ENCODE measurements at places on chromosomes 7 and 10.

- no peak for DNase-seq
Observed at GRCh38 chr10:7559386-7559785, 107.4 kb downstream of the ITIH5 start.

DNA sequence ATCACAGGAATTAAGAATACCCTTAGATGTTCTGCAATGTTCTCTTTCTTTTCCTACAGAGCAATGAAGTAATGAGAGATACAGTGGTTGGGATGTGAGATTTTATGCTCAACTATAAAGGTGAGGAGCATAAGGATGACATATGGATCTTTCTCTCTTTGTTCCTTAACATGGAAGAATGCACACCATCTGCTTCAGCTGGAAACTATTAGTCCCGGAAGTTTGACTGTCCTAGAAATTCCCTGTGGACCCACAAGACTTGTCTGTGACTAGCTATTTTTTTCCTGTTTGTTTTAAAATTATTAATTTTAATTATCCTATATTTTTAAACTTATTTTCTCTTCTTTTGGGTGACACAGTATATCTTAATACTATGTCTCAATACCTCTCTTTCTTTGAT is 80.2 kb downstream of the DKK1 start:
- no peak for DNase-seq

- no peak for DNase-seq
Observed at GRCh38 chr7:25240896-25241295, 12.6 kb upstream of the NPVF start.

GRCh38 chr7:88670536-88670935 is 89.0 kb upstream of the ZNF804B start:
- no peak for DNase-seq

GRCh38 chr10:90983914-90984549 is 63.1 kb upstream of the ANKRD1 start:
- DNase-seq = no peak

- no peak for DNase-seq
Observed at GRCh38 chr7:116273283-116273917, 63.1 kb downstream of the TES start.

GRCh38 chr7:129443612-129444011 is 9.4 kb downstream of the STRIP2 start:
- DNase-seq = no peak

- DNase-seq = no peak
Observed at GRCh38 chr7:9945131-9945530, 1028.5 kb upstream of the PHF14 start.

- no peak for DNase-seq
Observed at GRCh38 chr7:115475761-115476385, 554.0 kb downstream of the MDFIC start.

DNA sequence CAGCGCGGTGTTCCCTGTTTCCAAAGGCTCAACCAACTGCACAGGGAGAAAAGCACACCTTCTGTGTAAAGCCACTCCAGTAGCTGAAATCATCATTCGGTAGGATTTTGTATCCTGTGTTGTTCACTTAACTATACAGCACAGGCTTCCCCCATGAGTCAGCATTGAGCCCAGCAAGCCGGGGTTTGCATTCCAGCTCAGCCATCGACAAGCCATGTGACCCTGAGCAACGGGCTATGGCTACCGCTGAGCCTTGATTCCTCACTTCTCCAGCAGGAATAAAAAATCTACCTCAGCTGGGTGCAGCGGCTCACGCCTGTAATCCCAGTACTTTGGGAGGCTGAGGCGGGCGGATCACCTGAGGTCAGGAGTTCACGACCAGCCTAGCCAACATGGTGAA is 44.1 kb upstream of the ATP6V0A4 start:
- DNase-seq = no peak

GRCh38 chr7:93547716-93548115 is 26.8 kb downstream of the CALCR start:
- no peak for DNase-seq

DNA sequence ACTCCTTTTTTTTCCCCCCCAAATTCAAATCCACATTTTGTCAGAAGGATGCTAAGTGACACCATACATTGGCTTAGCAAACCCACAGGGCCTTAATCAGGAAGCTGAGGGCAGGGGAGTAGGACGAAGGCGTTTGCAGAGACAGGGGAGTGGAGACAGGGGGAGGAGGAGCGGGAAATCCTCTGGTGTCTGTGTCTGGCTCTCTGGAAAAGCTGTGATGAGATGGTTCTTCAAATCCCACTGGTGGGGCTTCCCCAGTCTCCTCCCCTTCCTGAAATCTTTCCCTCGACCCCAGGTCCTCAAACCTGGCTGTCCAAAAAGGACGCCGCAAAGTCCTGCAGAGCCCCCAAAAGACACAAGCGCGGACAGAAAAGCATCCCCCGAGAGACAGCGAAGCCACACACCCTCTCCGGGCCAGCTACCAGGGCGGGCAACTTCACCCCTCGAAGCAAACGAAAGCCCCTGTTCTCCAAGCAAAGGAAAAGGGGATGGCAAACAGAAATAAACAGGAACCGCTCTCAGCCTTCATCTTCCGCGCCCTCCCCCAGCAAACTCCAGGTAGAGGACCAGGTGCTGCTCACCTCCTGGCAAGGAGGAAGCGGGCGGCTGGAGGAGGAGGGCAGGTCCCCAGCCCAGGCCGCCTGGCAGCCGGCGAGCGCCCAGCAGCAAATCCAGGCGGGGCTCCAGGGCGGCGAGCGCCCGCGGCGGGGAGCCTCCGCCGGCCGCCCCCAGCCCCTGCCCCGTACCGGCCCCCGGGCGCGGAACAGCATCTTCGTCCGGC is 520 bp downstream of the ELAPOR2 start:
- peak; percentile 14 for DNase-seq

GRCh38 chr10:120260456-120260855 is 196.6 kb upstream of the PLPP4 start:
- no peak for DNase-seq

- DNase-seq = no peak
Observed at GRCh38 chr7:33964417-33965182, 59.3 kb downstream of the BMPER start.

Data from uterus (tissue), 4 donors.